NCI-H1092 treated with DMSO at 0.1 percent for 48 hours (cell line): ENCODE measurements at places on chromosomes 1 and 21.

- DNase-seq = no peak
These were observed 35.6 kb upstream of the LAPTM5 start for GRCh38 chr1:30793209-30793608.

DNA sequence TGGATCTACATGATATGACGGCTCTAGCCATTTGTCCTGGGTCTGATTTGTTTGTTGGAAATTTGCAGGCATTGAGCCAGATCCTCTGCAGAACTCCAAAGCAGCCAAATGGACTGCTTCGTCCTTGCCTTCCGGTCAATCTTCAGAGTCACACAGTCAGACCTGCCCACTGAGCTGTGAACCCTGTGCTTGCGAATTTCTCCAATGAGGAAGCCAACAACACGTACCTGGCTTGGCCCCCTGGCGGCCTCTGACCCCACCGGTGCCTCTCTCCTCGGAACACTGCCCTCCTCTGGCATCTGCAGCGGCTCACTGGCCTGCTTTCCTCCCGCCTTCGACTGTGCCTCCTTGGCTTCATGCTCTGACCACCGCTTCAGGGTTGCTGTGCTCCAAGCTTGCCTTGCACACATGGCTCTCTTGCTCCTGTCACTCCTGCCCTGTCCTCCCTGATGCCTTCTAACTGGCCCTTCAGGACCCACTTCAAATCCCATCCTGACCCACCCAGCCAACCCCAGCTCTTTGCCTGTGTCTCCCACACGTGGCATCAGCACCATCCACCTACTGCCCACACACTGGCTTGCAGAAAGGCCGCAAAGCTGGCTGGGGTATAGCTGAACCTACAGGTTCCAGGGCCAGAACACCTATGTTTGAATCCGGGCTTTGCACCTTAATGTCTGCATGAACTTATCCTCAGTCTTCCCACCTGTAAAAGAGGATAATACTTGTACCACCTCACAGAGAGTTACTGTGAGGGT is 128.2 kb downstream of the KCNN3 start:
- no peak for DNase-seq

DNA sequence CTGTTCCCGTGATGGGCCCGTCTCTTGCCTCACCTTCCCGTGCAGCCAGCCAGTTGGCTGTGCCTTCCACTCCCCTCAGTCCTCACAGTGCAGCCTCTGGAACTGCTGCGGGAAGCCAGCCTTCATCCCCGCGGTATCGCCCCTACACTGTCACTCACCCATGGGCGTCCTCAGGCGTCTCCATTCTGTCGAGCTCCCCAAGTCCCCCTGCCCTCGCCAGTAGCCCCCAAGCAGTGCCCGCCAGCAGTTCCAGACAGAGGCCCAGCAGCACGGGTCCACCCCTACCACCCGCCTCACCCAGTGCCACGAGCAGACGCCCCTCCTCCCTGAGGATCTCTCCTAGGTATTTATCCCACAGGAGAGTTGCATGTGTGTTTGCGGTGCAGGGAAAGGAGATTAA is 73.5 kb downstream of the UBE4B start:
- no peak for DNase-seq

- DNase-seq = no peak
These were observed 2.7 kb downstream of the DPT start for GRCh38 chr1:168726281-168726680.

DNA sequence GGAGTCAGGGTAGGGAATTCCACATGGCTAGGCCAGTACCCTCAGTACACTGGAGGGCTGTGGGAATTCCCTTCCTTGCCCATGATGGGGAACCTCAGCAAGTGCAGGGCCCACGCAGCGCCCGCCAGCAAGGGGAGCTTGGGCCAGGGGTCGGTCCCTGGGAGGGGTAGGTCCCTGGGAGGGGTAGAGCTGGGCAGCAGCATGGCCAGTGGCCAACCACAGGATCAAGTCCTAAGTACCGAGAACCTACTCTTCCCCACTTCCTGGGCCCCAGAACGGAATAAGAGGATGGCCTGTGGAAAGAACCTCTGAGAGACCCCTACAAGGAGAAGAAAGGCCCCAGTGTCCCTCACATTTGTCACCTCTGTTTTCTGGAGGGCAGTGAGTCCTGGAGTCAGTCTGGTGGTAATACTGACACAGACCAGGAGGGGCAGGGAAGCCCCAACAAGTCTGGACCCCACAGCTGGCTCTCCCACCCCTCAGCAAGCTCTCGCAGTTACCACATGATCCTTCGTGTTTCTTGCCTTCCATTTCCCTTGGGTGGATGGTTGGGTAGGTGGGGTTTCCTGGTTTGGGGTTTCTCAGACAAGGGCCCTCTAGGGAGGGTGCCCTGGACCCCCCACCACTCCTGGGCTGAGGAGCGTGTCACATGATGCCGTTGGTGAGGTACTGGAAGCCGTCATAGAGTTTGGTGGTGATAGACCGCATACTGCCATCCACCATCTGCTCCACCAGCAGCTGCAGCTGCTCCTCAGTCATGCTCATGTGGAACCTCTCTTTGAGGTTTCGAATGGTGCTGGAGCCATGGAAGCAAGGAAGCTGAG is 10.3 kb downstream of the ZNF687 start:
- no peak for DNase-seq

GRCh38 chr21:17848228-17848627 is 29.1 kb upstream of the C21orf91 start:
- DNase-seq = no peak

GRCh38 chr1:99327357-99327756 is 63.1 kb downstream of the PLPPR4 start:
- peak; percentile 16 for DNase-seq
